Uterine smooth muscle cell (primary cell): ENCODE measurements at places on chromosomes 7 and 10. TPM values are rescaled to one million over a fixed set of nuclear protein-coding genes. Genes with fewer than 3 reads are reported as not detected.

The SFRP4 gene
- 0.55 and 3.2 TPM in 2 replicates for total RNA-seq

The PNLIPRP3 gene
- total RNA-seq: 0.11 and 0.12 TPM in 2 replicates

The HTRA1 gene
- total RNA-seq: 44.5 and 158 TPM in 2 replicates

The ZNF853 gene
- total RNA-seq: 1.2 and 3.9 TPM in 2 replicates

The CYP3A5 gene
- 3.5 and 4.8 TPM in 2 replicates for total RNA-seq
